ENCODE measurements at places on chromosomes 12 and 14.

- no peak for DNase-seq
Measured at GRCh38 chr14:29576927-29577326, 350.7 kb downstream of the PRKD1 start.

DNA sequence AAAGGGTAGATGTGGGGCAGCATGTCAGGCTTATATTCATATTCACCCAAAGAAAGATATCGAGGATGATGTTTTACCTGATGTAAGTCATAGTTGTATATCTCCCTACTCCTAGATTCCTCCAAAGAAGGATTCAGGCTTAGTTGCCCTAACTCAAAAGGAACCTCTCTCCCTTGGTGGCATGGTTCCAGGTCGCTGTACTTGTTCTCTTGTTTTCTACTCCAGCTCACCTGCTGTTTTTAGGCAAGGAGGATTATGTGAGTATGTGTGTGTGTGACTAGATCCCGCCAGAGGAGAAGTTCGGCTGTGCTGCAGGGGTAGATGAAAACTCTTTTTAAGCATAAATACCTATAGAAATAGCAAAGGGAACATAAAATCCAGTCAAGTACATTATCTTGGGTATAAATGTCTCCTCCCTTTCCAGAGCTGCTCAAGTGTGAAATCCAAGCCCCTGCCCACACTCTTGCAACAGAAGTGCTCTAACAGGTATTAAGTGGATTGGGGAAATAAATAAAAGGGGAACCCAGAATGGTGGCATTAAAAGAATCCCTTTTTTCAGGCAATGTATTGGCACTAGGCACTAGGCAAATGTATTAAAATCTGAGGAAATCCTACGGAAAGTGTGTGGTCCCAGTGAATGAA, 375.7 kb downstream of the ZFP36L1 start:
- DNase-seq, result no peak

- DNase-seq, result no peak
Measured at GRCh38 chr12:92551853-92552397, 150.9 kb upstream of the PLEKHG7 start.

GRCh38 chr12:6644257-6644596, 3.0 kb downstream of the ACRBP start:
- DNase-seq, result no peak
